Left lobe of liver (tissue), 2 donors: ENCODE measurements at places on chromosomes 2 and 18.
A peak's percentile ranks its signal among the peaks of the same experiment; 100 is the strongest.

DNA sequence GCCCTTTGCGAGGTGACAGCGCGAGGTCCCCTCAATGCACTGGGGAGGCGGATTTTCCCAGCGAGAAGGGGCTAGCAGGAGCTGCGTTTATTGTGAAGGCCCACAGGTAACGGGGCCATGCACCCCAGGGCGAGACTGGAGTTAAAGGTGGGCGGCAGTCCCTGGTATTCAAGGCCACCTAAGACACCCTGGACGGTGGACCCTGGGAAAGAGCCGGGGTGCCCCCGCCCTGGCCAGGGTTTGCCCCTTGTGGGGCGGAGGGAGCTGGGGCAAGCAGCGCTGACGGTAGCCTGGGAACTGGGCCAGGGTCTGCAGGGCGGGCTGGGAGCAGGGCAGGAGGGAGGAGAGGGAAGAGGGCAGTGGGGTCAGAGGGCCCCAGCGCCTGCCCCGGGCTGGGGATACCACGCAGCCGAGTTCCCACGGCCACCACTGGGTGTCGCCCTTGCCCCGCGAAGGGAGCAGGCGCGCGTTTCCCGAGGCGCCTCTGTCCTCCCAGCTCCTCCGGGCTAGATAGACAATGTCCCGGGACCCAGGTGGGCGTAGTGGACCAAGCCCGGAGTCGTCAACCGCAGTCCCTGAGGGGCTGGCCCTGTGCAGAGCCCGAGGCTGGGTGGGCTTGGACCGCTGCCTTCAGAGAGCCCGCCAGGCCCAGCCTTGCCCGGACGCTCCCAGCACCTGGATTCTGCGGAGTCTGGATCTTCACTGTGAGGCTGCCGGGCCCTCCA, 80.2 kb downstream of the SMAD4 start:
- DNase-seq: peak; percentile 70

GRCh38 chr2:102444233-102444632, 21.3 kb downstream of the IL18RAP start:
- DNase-seq: no peak

DNA sequence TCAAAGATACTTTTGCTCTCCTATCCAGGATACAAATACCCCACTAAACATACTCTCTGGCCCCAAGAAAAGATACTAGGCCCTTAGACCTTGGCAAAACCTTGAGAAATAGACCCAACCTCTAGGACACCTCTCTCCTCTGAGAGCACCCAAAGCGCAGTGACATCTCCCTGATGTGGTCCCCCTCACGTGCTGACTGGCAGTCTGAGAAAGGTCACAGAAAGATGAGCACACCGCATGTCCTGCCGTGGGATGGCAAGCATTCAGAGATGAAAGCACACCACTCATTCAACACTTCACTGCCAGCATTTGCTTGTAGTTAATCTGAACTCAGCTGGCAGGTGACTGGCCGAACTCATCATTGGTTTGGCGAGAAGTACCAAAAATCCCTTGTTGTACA, 6.1 kb upstream of the TBC1D8 start:
- DNase-seq: no peak

- DNase-seq: peak; percentile 36
These were observed 322.9 kb upstream of the HS6ST1 start for GRCh38 chr2:128641421-128642080.

GRCh38 chr2:175832866-175833265, 169.2 kb downstream of the LNPK start:
- DNase-seq: no peak

GRCh38 chr2:206084439-206084869, 1.5 kb downstream of the INO80D start:
- peak; percentile 72 for DNase-seq

- DNase-seq: no peak
These were observed 137.2 kb downstream of the MTCL1 start for GRCh38 chr18:8842506-8842905.

- no peak for DNase-seq
These were observed 159.2 kb upstream of the SH3BP4 start for GRCh38 chr2:234792621-234793022.

DNA sequence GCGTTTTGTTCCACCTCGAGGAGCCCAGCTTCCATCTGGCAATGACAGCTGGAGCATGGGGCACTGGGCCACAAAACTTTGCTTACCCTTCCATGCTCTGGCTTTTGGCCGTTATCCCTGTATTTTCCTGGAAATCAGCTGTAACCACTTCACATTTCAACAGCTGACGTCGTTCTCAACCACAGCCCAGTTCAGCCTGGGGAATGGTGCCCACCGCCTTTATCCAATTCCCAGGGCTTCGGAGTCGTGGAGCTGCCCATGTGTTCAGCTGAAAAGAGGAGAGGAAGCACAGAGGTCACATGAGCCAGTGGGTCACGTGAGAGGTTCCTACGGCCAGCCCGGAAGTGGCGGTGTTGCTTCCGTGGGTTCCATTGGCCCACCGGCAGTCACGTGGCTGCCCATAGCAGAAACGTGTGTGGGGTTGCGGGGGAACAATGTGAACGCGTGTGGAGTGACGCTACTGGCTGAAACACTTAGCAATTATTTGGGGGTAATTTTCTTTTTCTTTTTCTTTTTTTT, 16.7 kb upstream of the EDAR start:
- peak; percentile 73 for DNase-seq

GRCh38 chr2:68835621-68836020, 35.6 kb downstream of the BMP10 start:
- DNase-seq: no peak

DNA sequence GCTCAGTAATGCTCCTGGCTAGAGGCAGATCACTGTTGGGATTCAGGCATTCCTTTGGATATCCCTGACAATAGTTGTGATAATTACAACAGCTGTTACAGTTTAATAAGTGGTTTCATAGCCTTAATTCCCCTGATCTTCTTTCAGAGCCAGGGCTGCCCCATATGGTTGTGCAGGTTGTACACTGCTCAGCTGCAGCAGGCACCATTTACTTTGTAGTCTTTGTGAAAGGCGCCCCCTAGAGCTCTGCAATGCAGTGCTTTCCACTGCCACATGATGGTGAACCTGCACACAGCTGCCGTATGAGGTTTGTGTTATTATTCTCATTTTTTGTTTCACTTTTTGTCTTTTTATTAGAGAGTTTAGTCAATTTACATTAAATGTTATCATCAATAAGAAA, 239.1 kb downstream of the KCNS3 start:
- DNase-seq: no peak

- no peak for DNase-seq
These were observed 179.9 kb upstream of the HS6ST1 start for GRCh38 chr2:128498589-128498988.

- DNase-seq: no peak
These were observed 14.0 kb downstream of the HRH4 start for GRCh38 chr18:24474406-24474805.

DNA sequence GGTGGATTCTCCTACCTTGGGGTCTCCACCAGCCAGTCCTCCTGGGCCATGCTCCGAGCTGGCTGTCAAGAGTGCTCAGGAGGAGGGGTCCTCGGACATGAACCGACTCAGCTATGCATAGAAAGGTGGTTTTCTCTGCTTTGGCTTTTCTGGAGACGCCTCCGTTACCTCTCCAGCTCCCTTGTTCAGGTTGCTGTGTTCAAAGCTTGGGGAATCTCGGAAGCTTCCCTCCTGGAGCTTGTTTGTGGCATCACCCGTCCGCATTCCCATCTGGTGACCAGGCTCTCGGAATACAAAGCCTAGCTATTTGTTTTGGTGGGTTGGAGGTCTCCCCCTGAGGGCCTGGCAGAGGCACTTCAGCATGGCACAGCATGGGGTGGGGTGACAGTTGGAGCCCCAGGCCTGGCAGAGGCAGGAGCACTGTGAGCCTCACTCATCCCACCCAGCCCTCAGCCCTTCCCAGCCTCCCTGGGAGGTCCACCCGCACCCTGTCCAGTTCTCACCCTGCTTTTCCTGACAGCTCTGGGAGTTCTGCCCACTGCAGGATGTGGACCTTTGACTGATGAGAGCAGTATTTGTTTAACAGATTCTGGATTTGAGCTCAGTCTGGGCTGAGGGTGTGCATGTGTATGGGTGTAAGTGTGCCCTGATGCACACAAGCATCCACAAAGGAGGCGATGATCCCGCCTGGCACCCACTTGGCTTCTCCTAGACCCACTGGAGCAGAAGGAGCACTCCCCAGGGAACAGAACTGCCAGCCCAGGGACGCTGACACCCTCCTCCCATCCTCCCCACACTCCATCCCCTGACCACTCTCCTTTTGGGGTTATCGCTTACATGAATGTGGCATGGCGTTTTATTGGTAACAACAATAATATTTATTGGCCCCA, 107.3 kb upstream of the HS6ST1 start:
- no peak for DNase-seq

- no peak for DNase-seq
These were observed 161.7 kb upstream of the SIX3 start for GRCh38 chr2:44779793-44780192.
